Jurkat, Clone E6-1 (cell line): ENCODE measurements at places on chromosomes 2 and 18.

GRCh38 chr2:229370509-229370908 lies 99.4 kb upstream of the PID1 start:
- DNase-seq = no peak

DNA sequence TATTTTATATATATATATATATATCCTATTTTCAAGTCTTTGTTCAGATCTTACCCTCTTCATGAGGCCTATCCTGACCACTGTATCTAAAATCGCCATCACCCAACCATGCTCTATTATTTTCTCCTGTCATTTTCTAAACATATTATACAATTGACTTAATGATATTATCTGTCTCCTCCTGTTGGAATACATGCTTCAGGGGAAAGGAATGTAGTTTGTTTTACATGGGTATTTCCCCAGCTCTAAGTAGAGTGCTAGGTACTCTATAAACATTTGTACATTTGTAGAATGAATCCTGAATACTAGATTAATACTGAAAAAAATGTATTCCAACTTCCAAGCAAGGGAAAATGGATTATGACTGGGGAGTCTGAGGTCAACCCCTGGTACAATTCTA lies 26.2 kb downstream of the TTC21B start:
- DNase-seq = no peak

DNA sequence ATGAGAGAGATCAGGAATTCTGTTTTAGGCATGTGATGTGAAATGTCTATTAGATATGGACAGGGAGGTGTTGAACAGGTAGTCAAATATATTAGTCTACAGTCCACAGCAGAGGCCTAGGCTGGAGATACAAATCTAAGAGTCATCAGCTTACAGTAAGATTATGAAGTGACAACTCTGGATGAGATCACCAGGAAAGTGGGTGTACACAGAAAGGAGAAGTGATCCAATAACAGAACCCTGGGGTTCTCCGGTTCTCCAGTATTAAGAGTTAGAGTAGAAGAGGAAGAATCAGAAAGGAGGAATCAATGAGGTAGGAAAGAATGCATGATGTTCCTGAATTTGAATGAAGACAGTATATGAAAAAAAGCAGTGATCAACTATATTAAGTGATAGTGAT lies 362.3 kb downstream of the FIGN start:
- DNase-seq = no peak

- DNase-seq = no peak
Measured at GRCh38 chr2:25419678-25420242, 78.0 kb upstream of the DNMT3A start.

DNA sequence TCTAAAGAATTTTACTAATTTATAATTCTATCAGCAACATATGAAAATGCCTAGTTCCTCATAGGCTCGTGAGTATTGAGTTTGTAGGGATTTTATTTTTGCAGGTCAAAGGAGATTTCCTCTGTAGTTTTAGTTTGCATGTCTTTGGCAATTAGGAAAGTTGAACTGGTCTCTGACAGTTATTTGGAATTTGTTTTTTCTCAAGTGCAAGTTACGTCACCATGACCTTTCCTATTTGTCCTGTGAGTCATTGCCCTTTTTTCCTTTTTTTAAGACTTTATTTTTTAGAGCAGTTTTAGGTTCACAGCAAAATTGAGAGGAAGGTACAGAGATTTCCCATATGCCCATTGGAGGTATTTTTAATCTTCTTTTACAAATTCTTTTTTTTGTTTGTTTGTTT lies 29.0 kb downstream of the RAMP1 start:
- no peak for DNase-seq

- DNase-seq = no peak
Measured at GRCh38 chr2:26223018-26223417, 21.4 kb downstream of the HADHA start.

DNA sequence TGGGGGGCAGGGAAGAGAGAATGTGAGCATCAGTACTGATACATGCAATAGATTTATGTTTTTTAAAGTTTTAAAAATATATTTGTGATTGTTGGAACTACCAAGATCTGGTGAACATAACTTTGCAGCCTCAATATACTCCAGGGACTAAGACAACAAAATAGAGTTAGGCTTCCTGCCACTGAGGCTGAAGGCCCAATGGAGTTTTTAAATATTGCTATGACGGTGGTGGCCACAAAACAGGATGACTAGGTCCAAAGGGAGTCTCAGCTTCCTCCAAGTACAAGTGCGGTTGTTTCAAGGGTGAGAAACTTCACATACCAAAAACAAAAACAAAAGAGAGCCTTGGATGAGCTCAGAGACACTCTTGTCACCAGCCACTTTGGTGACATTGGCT lies 72.9 kb downstream of the CCBE1 start:
- DNase-seq = no peak
